ENCODE measurements at places on chromosomes 7 and 10. TPM values are rescaled to one million over a fixed set of nuclear protein-coding genes. Genes with fewer than 3 reads are reported as not detected.

DNA sequence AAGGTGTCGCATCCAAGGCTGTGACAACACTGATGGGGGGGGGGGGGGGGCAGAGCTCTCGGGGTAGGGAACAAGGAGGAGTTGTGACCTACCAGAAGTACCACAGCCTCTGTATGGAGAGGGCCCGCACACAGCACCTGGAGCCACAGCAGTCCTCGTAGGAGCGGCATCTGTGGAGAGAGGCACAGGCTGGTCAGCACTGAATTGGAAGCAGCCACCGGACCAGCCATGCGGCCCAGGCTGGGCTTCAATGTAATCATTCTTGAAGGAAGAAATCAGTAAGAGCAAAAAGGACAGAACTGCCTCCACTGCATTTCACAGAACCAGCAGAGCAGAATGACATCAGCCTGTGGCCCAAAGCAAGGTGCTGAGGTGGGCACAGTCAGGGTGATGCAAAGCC is 74.8 kb downstream of the VOPP1 start:
- DNase-seq = no peak
- no peak overlapping the region for H3K4me3 ChIP-seq
- no peaks in the 10 kb centered on the region for H3K4me1 ChIP-seq
- H3K27ac ChIP-seq = no peak overlapping the region

PLAU gene
- 34.9 TPM for total RNA-seq

- H3K4me1 ChIP-seq = peaks cover 49% of the 10 kb centered on the region
- H3K27ac ChIP-seq = no peak overlapping the region
- H3K27me3 ChIP-seq = no peaks in the 10 kb centered on the region
- H3K4me3 ChIP-seq = no peak overlapping the region
These were observed 106.9 kb upstream of the RHEB start for GRCh38 chr7:151626422-151627115.

NUTM2E gene
- not detected for total RNA-seq
